MCF 10A (cell line): ENCODE measurements at places on chromosomes 3 and 15. TPM values are rescaled to one million over a fixed set of nuclear protein-coding genes. Genes with fewer than 3 reads are reported as not detected.
A peak's percentile ranks its signal among the peaks of the same experiment; 100 is the strongest.

- H3K4me1 ChIP-seq = peaks cover 19% of the 10 kb centered on the region
- H3K4me3 ChIP-seq = no peak overlapping the region
- H3K27ac ChIP-seq = no peak overlapping the region
Measured at GRCh38 chr15:58459560-58459959, 27.8 kb downstream of the LIPC start.

DNA sequence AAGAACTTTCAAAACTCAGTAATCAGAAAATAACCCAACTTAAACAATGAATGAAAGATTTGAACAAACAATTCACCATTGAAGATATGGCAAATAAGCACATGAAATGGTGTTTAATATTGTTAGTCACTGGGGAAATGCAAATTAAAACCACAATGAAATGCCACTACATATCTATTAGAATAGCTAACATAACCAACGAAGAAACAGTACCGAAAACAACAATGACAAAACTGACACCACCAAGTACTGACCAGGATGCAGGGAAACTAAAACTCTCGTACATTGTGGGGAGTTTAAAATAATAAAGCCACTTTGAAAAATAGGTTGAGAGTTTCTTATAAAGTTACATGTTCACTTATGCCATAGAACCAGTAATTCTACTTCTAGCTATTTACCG lies 69.1 kb downstream of the KBTBD8 start:
- no peaks in the 10 kb centered on the region for H3K4me1 ChIP-seq
- no peaks in the 10 kb centered on the region for H3K36me3 ChIP-seq
- no peak overlapping the region for H3K27ac ChIP-seq
- H3K27me3 ChIP-seq = peaks cover 56% of the 10 kb centered on the region

The TMCO5A gene
- not detected in 2 replicates for total RNA-seq

The SLC51A gene
- total RNA-seq = not detected in 2 replicates

The CCDC80 gene
- total RNA-seq = 10.4 and 19.4 TPM in 2 replicates

The KNG1 gene
- not detected in 2 replicates for total RNA-seq

The ATP11B gene
- total RNA-seq = 66.2 and 69.9 TPM in 2 replicates

The CHL1 gene
- not detected in 2 replicates for total RNA-seq

DNA sequence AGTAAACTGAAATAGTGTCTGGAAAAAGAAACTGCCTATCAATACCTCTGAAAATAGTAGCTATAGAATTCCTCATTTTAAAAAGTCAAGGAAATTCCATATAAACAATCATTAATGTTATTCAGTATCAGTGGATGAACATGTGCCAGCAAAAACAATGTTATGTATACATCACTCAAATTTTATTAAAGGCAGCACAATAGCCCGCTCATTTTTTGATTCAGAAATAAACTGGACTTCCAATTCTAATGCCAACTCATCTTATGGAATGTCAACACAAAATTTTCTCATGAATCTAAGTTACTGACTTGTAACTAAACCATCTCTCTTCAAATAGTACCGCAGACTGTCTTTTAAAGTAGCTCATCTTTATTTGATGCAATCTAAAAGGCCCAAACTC lies 19.0 kb downstream of the THBS1 start:
- H3K4me1 ChIP-seq = peaks cover 22% of the 10 kb centered on the region
- peak overlapping the region; percentile 8 for H3K27ac ChIP-seq
- no peaks in the 10 kb centered on the region for H3K27me3 ChIP-seq
- no peak for DNase-seq
- no peak overlapping the region for H3K4me3 ChIP-seq

The ACSBG1 gene
- total RNA-seq = not detected in 2 replicates

- no peaks in the 10 kb centered on the region for H3K27me3 ChIP-seq
- H3K36me3 ChIP-seq = peaks cover 9% of the 10 kb centered on the region
- no peak overlapping the region for H3K4me3 ChIP-seq
- peaks cover 26% of the 10 kb centered on the region for H3K4me1 ChIP-seq
- peak; percentile 63 for DNase-seq
Measured at GRCh38 chr3:156620260-156620659, 54.1 kb upstream of the TIPARP start.

GRCh38 chr3:99774467-99774866 lies 43.2 kb upstream of the CMSS1 start:
- peak; percentile 73 for DNase-seq
- H3K4me3 ChIP-seq = no peak overlapping the region
- no peaks in the 10 kb centered on the region for H3K27me3 ChIP-seq
- peak overlapping the region; percentile 9 for H3K27ac ChIP-seq

DNA sequence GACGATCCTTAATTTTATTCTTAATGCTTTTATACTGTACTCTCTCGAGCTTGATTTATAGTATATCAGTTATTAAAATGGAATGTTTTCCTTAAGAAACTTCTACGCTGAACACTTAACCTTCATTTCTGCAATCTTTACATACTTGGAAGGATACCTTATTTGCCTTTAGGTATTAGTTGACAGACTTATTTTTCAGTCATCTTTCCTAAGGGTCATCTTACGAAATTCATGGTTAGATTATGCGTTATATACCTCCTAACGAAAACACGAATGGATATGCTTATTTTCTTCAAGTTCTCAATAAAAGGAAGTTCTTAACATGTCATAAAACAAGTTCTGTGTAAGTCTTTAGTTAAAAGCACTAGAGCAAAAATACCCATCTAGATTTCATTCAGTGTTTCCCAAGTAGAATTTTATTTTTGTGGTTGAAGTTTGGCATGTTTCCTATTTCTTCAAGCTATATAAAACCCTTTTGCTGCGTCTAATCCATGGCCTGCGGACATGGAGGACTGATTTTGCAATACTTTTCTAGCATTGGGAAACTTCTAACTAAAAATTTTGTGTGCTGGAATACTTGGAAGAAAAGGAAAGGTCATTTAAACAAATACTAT lies 231.3 kb downstream of the TP63 start:
- peaks cover 21% of the 10 kb centered on the region for H3K4me1 ChIP-seq
- H3K27me3 ChIP-seq = no peaks in the 10 kb centered on the region
- peaks cover 12% of the 10 kb centered on the region for H3K36me3 ChIP-seq
- peak overlapping the region; percentile 96 for H3K27ac ChIP-seq
- peak; percentile 95 for DNase-seq

DNA sequence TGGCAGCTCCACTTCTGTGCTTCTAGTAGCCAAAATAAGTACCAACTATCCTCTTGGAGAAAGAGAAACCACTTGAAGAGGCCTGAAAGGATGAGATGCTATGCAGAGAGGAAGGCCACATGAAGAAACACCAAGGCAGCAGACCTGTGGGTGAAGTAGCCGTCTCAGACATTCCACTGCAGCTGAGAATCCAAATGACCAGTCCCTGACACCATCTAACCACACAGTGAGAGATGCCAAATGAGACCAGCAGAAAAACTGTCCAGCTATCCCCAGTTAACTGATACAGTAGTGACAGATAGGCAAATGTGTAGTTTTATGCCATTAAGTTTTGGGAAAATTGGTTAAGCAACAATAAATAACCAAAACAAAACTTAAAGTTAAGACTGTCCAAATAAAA lies 47.9 kb upstream of the ZSCAN2 start:
- H3K4me3 ChIP-seq = no peak overlapping the region
- H3K27ac ChIP-seq = no peak overlapping the region
- DNase-seq = no peak

DNA sequence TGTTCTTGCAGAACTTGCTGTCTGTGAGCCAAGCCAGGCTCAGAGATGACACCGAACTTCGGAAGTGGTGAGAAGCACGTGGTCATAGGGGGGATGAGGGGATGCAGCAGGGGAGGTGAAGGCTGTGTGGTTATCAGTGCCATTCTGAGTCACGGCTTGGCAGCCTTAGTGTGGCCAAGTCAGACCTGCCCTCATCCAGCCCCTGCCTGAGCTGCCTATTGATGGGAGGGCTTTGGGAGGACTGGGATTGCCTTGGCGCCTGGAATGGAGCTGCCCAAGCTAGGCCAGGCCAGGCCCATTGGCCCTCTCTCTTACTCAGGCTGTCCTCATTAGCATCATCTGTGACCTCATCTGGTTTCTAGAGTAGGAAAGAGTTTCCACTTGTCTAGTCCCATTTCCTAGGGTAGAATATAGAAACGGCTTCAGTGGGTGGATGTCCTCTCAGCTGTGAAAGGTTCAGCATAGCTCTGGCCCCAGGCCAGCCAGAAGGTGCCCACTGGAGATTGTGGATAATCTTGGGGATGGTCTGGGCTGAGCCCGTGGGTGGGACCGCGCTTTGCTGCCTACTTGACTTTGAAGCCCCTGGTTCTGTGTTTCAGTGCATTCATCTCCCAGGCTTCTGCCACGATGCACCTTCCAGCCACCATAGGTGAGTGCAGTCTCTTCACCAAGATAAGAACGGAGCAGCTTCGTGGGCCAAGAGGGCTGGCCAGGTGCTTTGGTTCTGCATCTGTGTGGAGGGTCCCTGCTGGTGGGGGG lies 7.2 kb downstream of the FAH start:
- H3K27ac ChIP-seq = peak overlapping the region; percentile 64
- H3K4me1 ChIP-seq = peaks cover 9% of the 10 kb centered on the region
- DNase-seq = no peak
- peaks cover 28% of the 10 kb centered on the region for H3K36me3 ChIP-seq

The PLA1A gene
- not detected in 2 replicates for total RNA-seq

DNA sequence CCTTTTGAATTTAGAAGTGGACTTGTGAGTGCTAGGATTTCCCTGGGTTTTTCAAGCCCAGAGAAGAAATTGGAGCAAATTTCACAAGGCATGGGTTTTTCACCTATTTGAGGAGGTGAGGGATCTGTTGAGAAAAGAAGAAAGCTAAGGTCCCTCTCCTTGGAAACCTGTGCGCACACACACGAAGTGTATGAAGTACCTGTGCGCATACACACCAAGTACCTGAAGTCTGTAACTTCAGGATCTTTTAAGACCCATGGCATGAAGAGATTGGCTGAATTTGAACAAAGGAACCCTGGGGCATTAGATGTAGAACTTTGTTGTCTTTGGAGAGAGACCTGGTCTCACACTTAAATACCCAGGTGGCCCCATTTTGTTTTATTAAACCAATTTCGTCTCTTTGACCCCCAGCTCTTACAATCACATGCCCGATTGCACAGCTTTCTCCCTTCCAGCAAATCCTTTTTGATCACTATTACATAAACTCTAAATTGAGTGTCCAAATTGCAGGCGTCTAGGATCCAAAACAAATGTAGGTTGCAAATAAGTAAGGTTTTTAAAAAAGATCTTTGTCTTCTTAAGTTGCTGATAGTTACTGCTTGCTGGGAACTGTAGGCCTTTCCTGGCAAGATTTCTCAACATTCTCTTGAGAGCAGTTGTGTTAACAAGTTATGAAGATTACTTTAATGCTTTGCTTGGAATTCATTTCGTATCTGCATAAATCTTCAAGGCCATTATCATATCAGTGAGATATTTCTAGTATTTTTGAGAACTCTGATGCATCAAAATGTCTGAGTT lies 64.3 kb downstream of the CMTM8 start:
- H3K4me3 ChIP-seq = no peak overlapping the region
- no peak for DNase-seq
- H3K4me1 ChIP-seq = peaks cover 7% of the 10 kb centered on the region
- H3K27ac ChIP-seq = no peak overlapping the region
- no peaks in the 10 kb centered on the region for H3K27me3 ChIP-seq
- no peaks in the 10 kb centered on the region for H3K36me3 ChIP-seq

DNA sequence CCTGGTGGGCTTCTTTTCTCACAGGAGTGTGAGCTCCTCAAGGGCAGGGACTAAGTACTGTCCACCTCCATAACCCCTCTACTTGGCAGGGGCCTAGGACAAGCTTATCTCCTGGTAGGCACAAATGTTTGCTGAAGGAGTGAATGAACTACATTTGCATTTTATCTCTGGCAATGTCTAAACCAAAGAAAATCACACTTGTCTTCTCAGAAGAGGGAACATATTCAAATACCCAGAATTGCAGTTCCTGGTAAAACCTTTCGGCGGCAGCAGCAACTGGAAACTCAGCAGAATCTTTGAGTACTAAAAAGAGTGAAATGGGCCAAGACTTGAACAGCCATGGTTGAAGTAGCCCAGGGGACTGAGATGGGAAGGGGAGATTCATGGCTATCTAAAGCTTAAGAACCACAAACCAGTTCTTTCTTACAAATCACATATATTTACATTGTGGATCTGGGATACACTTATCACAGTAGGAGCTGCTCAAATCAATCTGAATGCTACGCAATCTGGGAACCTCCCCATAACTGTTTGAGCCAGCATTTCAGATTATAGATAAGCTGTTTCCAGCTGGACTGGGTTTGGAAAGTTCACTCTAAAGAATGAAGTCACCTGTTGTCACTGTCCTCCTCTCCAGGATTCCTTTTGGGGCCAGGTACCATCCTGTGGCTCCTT lies 18.7 kb upstream of the PTPN9 start:
- no peak overlapping the region for H3K27ac ChIP-seq
- H3K27me3 ChIP-seq = no peaks in the 10 kb centered on the region
- H3K4me1 ChIP-seq = no peaks in the 10 kb centered on the region
- H3K4me3 ChIP-seq = no peak overlapping the region
- peaks cover 61% of the 10 kb centered on the region for H3K36me3 ChIP-seq

DNA sequence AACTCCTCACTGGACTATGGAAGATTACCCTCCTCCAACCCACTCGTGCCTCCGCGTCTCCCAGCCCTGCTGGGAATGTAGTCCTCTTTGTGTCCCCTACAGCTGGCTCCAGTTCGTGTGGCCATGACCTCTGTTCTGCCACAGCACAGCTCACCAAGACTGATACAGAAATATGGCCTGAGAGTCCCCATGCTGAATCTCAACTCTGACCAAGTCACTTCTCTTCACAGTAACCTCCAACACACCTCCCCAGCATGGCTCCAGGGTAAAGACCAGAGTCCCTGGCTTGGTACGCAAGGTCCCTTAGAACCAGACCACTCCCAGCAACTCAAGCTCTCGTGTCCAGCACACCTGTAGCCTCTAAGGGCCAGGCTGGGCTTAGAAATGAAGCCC lies 2.3 kb upstream of the COL7A1 start:
- no peaks in the 10 kb centered on the region for H3K27me3 ChIP-seq
- H3K27ac ChIP-seq = peak overlapping the region; percentile 68
- no peak for DNase-seq
- no peak overlapping the region for H3K4me3 ChIP-seq
- H3K4me1 ChIP-seq = peaks cover 49% of the 10 kb centered on the region

DNA sequence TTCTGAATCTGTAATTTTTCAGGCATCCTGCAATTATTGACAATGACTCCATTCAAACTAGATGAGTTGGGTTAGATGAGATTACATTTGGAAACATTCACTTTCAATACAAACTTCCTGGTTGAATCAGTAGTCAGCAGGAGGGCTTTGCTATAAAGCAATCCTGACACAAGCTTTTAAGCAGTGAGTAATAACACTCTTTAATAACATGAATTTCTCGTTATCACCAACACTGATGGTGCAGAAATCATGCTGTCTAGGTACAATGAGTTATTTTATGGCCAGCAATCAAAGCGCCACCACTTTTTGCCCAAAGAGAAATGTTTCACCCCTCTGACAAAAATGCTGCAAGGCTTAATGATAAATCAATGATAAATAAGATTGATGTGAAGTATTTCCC lies 474.8 kb upstream of the CNTN4 start:
- H3K27ac ChIP-seq = no peak overlapping the region
- DNase-seq = no peak
- no peaks in the 10 kb centered on the region for H3K27me3 ChIP-seq
- no peak overlapping the region for H3K4me3 ChIP-seq

- no peak overlapping the region for H3K27ac ChIP-seq
- H3K4me3 ChIP-seq = peak overlapping the region; percentile 99
- peaks cover 37% of the 10 kb centered on the region for H3K4me1 ChIP-seq
- H3K36me3 ChIP-seq = no peaks in the 10 kb centered on the region
Measured at GRCh38 chr3:11136116-11136515, 18.2 kb upstream of the HRH1 start.

The PLCD1 gene
- 1.8 and 3.1 TPM in 2 replicates for total RNA-seq

GRCh38 chr3:45580112-45580765 lies 14.3 kb upstream of the LIMD1 start:
- peaks cover 13% of the 10 kb centered on the region for H3K4me1 ChIP-seq
- H3K4me3 ChIP-seq = no peak overlapping the region
- no peak overlapping the region for H3K27ac ChIP-seq
- H3K36me3 ChIP-seq = no peaks in the 10 kb centered on the region
- no peak for DNase-seq

The ZMYND10 gene
- total RNA-seq = 0.68 and 1.0 TPM in 2 replicates
